ENCODE measurements at places on chromosomes 6 and 20.

- DNase-seq, result no peak
Measured at GRCh38 chr6:33249732-33250630, 21.7 kb downstream of the VPS52 start.

DNA sequence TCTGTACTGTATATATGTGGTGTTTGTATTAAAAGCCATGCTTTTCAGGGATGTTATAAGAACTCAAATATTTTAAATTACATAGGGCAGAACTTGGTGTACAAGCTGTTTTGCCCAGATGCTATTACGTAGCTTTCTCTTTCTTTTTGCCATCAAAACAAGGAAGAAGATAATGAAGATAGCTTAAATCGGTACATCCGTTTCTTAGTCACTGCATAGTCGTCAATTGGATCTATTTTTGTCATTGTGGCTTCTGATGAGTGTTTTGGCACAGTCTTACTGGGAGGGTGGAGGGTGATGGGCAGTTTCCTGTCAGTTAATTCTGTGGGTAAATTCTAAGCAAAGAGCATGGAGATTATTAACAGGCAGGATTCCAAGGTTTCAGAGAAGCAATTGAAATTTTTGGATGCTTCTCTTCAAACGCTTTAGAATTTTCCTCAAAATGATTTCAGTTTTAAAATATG is 649.1 kb upstream of the GJE1 start:
- DNase-seq, result peak; percentile 34

GRCh38 chr6:134065706-134066105 is 13.3 kb upstream of the SLC2A12 start:
- no peak for DNase-seq

DNA sequence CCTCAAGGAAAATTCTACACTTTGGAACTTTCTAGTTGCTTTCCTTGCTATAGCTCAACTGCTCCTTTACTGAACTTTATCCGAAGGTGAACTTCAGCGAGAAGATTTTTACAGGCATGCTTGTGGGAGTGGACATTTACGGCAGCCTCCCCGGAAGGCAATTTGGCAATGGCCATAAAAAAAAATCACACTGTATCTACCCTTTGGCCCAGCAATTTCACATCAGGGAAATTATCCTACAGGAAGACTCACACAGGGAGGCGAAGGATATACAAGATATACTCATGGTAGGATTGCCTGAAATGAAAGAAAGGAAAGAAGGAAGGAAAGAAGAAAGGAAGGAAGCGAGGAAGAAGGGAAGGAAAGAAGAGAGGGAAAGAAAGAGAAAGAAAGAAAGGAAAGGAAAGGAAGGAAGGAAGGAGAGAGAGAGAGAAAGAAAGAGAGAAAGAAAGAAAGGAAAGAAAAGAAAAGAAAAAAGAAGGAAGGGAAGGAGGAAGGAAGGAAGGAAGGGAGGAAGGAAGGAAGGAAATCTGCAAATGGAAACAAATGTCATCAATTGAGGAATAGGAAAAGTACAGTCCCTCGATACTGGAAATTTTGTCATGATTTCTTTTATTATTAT is 25.7 kb downstream of the OVOL2 start:
- DNase-seq, result no peak

DNA sequence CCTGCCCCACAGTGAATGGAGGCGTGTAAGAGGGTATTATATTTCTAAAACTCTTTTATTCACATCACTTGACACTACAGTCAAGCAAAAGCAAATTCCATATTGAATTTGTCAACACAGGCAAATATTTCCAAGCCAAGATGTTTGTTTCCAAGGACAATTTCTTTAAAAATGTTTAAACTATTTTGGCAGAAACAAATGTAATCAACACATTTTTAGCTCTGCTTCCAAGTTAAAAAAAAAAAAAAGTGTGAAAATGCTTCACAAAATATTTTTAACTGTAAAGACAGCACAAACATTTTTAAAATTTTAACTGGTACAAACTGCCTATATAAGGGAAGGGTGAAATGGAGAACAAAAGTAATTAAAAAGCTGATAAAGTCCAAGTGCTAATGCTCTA is 44.9 kb upstream of the DST start:
- DNase-seq, result no peak

DNA sequence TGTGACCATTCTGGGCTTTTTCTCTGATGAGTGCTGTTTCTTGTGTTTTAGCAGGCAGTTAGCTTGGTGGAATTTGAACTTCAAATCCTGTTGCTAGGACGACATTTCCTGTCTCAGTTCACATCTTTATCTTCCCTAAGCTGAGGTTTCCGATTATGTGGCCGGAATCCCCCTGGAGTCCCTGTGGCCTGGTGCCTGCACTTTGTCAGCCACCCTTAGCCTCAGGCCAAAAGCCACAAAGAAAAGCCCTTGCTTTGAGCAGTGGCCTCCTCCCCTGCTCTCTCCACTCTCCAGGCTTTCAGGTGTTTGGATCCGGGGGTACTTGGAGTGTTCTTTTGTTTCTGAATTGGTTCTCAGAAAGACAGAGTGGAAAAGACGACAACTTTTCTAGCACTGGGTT is 59.9 kb upstream of the PMEPA1 start:
- DNase-seq, result no peak

GRCh38 chr6:34722451-34722850 is 25.9 kb upstream of the ILRUN start:
- no peak for DNase-seq

GRCh38 chr6:6713657-6714056 is 125.1 kb downstream of the LY86 start:
- DNase-seq, result no peak

DNA sequence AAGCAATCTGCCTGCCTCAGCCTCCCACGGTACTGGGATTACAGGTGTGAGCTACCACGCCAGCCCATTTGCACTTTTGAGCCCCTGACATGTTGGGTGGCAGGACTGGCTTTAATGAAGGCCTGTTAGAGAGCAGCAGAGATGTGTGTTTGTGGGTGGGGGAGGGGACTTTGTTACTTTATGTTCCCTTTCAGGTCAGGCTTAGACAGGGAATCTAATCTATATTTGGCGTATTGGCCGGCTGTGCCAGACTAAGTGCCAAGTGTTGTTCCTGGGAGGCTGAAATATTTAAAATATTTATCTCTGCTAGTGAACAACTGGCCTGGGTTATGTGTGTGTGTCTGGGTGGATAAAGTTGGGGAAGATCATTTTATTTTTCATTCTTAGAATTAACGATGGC is 6.1 kb downstream of the GMPR start:
- no peak for DNase-seq

Data from COR-L47 (cell line).